ENCODE measurements at places on chromosomes 5 and 9.

GRCh38 chr5:68365889-68366288, 150.3 kb downstream of the PIK3R1 start:
- no peak for DNase-seq

GRCh38 chr9:127170652-127171051, 48.2 kb upstream of the ANGPTL2 start:
- DNase-seq = no peak

DNA sequence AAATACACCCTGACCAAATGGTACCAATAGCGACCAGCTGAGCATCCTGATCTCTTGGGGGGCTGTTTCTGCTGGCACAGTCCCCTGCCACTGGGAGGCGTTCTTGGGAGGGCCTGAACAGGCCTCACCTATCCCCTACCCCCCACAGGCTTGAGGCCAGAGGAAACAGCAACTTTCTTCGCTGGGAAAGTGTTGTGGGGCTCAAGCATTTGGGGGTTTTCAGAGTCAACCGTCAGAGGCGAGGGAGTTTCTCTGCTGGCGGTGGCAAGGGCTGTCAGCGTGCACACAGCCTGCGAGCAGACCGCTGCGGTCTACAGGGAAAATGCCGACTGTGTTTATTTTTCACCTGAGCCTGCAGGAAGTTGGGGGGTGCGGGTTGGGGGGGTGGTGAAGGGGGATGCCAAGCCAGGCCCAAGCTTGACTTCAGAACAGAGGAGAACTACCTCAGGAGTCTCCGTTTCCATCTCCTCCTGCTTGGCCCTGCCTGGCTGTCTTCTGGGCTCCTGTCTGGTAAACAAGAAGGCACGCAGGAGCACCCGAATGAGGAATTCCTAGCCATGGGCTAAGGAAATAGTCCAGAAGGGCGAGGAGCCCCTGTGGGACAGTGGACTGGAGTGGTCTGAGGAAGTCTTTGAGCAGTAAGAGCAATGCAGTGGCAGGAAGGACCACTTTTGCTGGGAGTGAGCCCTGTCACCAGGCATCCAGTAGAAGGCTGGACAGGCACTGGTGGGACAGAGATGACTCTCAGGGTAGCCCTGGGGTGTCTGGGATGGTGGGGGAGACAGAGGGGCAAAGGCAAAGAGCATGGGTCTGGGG, 18.1 kb downstream of the TCF7 start:
- DNase-seq = peak; percentile 71

- DNase-seq = no peak
Measured at GRCh38 chr9:118331622-118332045, 627.4 kb downstream of the TLR4 start.

GRCh38 chr9:98900725-98901124, 43.0 kb upstream of the COL15A1 start:
- DNase-seq = no peak

GRCh38 chr9:134366223-134367031, 40.2 kb downstream of the RXRA start:
- DNase-seq = no peak

- DNase-seq = no peak
Measured at GRCh38 chr5:150078802-150079689, 7.3 kb downstream of the CSF1R start.

DNA sequence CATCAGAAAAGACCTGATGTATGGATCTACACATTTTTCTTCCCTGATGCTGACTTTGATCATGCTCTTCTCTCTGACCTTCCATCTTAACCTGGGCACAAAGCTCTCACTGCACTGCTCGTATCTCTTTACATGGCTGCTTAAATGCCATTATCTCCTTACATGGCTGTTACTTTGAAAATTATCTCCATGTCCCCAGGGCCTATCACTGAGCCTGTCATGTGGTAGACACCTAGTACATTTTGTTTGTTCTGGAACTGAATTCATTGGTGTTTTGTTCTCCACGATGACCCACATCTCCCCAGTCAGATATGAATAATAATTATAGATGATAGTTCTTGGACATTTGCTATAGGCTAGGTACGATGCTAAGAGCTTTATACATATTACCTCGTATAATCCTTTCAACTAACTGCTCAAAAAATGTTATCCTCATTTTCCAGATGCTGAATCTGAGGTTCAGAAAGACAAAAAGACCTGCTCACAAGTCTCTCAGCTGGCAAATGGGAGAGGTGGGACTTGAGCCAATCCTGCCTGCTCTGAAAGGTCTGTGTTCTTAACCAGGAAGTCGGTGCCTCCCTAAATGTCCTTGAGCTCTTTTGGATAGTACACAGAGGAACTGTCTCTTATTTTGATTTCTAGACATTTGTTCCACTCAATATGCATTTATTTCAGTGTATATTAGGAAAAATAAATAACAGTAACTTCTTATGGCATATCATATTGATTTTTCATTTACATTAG, 9.8 kb upstream of the CPEB4 start:
- DNase-seq = no peak

DNA sequence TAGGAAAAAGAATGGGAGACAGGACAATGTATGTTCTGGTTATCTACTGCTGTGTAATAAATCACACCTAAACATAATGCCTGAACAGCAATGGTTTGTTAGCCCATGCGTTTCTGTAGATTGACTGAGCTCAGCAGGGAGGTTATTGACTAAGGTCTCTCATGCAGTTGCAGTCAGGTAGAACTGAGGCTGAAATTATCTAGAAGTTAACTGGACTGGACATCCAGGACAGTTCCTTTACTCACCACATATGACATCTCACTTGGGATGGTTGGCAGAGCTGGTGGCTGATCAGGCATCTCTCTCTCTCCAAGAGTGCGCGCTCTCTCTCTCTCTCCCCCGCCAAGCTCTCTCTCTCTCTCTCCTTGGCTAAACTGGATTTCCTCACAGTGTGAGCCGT, 8.9 kb upstream of the FOXB2 start:
- DNase-seq = no peak

- no peak for DNase-seq
Measured at GRCh38 chr9:76894198-76894597, 11.7 kb downstream of the PRUNE2 start.

DNA sequence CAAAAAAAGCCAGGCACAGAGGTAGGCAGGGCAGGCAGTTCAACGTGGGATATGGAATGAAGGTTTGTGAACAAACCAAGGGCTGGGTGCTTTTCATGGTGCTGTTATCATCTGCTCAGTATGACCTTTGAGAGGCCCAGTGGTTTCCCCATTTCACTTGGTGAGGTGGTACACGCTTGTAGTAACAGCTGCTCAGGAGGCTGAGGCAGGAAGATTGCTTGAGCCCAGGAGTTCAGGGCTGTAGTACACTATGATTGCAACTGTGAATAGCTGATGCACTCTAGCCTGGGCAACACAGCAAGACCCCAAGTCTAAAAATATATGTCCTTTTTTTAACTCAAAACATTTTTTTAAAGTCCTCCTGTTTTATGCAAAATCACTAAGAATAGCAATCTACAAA, 174.8 kb downstream of the ENC1 start:
- no peak for DNase-seq

DNA sequence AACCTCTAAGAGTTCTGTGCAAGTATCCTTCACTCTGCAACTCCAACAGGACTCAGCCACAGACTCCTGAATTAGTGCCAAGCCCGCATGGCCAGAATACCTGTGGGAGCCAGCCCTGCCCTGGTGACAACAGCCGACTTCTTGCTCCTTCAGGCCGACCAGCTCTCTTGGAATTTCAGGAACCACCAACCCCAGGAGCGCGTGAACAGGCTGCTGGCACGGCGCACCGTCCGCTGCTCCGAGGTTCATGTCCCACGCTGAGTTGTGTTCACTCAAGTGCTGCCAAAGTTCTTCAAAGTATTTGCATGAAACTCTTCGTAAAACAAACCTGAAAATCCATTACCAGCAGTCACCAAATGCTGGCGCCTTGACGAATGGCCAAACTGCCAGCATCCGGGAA, 232.8 kb downstream of the NR2F1-AS1 start:
- no peak for DNase-seq

- DNase-seq = no peak
Measured at GRCh38 chr5:13831351-13831750, 113.1 kb downstream of the DNAH5 start.

- DNase-seq = no peak
Measured at GRCh38 chr5:15600035-15600434, 100.1 kb downstream of the FBXL7 start.

DNA sequence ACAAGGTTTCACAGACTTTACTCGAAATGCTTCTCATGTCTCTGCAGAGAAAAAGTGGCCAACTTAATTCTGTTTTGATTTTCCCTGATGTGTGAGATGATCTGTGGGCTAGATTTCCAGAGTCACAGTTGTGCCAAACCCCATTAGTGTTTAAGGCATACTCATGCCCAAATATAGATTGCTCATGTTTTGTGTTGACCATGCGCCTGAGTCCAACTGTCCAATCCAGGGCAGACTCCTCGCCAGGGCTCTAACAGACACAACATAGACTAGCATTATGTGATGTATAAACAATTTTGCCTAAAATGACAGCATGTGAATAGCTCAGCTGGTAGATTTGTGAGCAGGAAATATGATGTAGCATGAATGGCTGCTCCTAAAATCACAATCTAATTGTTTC, 128.1 kb downstream of the PRDM6 start:
- DNase-seq = no peak

GRCh38 chr5:154947778-154948177, 6.9 kb downstream of the MRPL22 start:
- no peak for DNase-seq

DNA sequence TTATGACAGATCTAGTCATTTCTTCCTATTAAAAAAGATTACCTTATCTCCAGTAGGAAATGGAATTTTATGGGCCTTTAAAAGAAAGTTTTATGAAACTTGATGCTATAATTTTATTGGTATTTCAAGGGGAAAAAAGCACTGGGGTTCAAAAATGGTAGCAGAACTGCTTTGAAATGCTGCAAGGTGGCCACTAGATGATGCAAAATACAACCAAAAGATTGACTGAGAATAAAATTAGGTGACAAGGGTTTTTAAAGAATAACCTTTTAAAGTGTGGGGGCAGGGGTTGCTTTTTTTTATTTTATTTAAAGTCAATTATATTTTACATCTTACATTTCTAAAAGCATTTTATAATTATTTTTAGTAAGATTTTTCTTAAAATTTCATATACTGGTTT, 61.7 kb downstream of the KLF9 start:
- DNase-seq = no peak

GRCh38 chr9:119284118-119284517, 85.1 kb downstream of the BRINP1 start:
- DNase-seq = no peak
